Stimulated activated CD4-positive, alpha-beta T cell treated with anti-CD3 and anti-CD28 coated beads, Interleukin-12 subunit alpha, Interleukin-12 subunit beta, amount 100 ng/mL, for 24 hours (primary cell): ENCODE measurements at places on chromosomes 11 and 22.
A peak's percentile ranks its signal among the peaks of the same experiment; 100 is the strongest.

- DNase-seq: no peak
These were observed 7.7 kb downstream of the CECR2 start for GRCh38 chr22:17376950-17377349.

DNA sequence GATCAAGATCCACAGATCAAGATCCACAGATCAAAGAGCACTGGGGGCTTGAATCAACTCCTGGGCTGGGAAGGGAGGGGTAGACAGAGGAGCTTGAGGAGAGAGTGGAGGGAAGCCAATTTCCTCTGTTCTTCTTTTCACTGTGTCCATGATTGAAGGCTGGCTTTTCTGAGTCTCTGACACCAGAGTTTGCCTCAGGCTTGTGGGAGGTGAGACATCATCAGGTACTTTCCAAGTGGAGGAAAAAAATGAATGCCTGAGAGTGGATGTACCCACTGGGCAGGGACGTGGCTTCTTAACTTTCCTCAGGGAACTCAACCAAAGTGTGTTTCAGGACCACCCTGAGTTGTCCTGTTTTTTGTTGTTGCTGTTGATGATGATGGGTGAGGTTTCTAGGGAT, 11.0 kb upstream of the HEPHL1 start:
- DNase-seq: no peak

GRCh38 chr11:77136074-77136473, 8.0 kb downstream of the MYO7A start:
- DNase-seq: no peak

DNA sequence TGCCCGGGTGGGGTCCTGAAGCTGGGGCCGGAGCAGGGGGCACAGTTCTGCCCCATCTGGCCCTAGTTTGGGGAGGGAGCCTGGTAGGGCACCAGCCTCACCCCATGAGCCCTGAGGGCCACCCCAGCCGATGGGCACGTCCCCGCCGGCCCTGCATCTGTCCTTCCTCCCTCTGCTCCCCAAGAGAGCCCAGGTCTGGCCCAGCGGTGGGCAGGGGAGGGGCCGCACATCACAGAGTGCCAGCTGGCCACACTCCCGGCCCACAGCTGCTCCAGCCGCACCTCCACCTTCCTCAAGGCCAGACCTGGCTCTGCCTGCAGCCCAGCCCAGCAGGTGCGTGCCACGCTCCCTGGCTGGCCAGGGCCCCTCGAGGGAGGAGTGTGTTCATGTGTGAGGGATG, 21.6 kb downstream of the BRSK2 start:
- DNase-seq: no peak

- DNase-seq: no peak
These were observed 10.8 kb downstream of the BLID start for GRCh38 chr11:122105044-122105758.

DNA sequence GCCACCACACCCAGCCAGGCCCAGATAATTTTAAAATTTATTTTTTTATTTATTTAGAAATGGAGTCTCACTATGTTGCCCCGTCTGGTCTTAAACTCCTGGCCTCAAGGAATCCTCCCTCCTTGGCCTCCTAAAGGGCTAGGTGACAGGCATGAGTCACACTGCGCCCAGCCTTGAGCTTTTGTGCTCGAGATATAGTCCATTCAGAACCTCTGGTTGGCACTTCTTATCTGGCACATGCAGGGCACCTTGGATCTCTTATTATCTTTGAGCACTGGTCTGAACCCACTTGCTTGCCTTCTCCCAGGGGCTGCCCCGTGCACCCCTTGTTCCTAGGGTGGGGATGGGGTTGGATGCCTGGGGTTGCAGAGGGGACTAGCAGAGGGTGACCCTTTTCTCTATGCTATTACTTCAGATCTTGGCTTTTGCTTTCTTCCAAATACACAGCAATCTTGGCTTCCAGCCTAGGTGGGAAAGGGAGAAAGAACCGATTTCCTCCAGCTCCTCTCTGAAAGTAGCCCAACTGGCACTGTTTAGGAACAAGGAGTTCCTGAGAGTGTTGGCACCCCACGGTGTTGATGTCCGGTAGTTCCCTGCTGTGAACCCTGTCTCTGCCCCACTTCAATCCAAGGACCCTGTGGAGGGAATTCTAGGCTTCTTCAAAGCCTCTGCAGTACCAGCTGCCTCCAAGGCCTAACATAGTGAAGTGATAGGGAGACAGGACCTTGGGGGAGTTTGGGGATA, 1.3 kb upstream of the SLC3A2 start:
- no peak for DNase-seq

DNA sequence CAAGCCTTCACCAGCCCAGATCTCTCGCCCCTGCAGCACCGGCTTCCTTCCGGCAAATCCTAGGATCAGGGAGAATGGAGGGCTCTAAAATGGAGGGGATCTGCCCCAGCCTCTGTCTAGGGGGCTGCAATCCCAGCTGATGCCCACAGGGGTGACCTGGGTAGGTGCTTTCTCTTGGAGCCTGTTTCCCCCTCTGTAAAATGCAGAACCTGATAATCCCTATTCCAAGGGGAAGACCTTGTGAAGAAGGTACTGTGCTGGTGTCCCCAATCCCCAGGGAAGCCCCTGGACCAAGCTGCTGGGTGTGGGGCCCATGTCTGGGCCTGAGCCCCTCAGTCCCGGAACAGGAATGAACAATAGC, 2.8 kb downstream of the EMID1 start:
- DNase-seq: no peak

- DNase-seq: no peak
These were observed 169.0 kb upstream of the GRK3 start for GRCh38 chr22:25395468-25395867.

GRCh38 chr11:6817694-6818093, 18.2 kb upstream of the OR6A2 start:
- no peak for DNase-seq

- DNase-seq: no peak
These were observed 133.4 kb downstream of the DCDC1 start for GRCh38 chr11:31236143-31236542.

GRCh38 chr11:94885133-94885532, 88.2 kb downstream of the CWC15 start:
- DNase-seq: no peak

GRCh38 chr11:128888034-128888985, 2.8 kb upstream of the KCNJ5 start:
- no peak for DNase-seq

DNA sequence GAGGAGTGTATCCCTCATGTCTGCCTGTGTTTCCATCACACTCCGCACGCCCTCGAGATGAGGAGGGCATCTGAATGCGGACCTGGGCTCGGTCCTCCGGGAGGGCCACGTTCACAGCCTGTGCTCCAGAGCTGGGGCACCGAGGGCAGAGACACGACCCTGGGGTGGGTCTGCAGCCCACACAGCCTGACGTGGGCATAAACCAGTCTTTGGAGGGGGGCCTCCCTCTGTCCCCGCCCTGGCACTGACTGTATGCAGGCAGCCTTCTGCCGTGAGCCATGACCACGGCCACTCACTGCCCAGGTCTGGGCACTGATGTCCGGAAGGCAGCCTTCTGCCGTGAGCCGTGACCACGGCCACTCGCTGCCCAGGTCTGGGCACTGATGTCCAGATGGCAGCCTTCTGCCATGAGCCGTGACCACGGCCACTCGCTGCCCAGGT, 1425.1 kb downstream of the BRD1 start:
- no peak for DNase-seq

- DNase-seq: no peak
These were observed 517.4 kb downstream of the BUD13 start for GRCh38 chr11:116255321-116255953.

GRCh38 chr11:1938343-1939005, 8.7 kb upstream of the MRPL23 start:
- no peak for DNase-seq

DNA sequence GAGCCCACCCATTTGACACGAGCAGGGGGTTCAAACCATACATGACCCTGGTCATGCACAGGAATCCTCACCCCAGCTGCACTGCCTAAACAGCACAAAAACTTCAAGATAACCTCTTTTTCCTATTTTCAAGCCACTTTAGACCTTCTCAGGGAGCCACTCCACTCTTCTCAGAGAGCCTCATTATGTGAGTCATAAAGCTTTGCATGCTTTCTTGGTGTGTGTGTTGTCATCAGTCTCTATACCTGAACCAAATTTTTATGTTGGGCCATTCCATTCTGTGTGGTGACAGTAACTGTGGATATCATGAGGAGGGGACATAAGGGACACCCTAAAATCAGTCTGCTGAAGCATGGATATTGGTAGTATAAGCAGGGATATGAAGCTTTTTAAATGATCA, 769.5 kb upstream of the API5 start:
- no peak for DNase-seq

GRCh38 chr11:124518989-124519451, 24.4 kb downstream of the OR8B12 start:
- DNase-seq: no peak

GRCh38 chr22:24424001-24424900, 3.1 kb upstream of the ADORA2A start:
- DNase-seq: no peak

DNA sequence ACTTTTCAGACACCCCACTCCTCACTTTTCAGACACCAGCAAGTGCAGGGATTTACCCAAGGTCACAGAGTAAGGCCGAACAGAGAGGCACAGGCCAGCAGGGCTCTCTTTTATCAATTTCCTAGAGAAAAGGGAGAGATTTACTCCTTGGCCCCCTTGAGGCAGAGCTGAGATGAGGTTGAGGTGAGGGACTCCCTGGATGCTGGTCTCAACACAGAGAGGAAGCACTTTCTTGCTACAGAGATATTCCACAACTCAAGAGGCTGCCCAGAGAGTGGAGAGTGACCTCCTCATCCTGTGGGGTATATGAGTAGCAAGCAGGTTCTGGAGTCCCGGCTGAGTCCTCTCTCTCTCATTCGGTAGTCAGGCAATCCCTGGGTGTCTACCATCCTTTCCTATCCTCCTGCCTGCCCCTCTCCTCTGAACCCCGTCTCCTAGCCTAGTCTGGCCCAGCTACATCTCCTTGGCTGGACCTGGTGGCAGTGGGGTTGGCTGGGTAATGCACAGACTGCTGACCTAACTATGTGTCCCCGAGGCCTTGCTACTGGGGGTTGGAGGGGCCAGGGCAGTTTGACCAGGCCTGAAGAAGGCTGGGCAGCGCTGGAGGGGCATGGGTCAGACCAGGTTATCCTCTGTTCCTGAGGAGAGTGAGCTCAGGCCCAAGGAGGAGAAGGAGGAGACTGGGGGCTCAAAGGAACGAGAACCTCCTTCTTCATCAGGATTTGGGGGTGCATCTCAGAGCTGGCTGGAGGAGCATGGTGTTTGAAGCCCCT, 1.8 kb upstream of the ARHGEF17 start:
- no peak for DNase-seq

DNA sequence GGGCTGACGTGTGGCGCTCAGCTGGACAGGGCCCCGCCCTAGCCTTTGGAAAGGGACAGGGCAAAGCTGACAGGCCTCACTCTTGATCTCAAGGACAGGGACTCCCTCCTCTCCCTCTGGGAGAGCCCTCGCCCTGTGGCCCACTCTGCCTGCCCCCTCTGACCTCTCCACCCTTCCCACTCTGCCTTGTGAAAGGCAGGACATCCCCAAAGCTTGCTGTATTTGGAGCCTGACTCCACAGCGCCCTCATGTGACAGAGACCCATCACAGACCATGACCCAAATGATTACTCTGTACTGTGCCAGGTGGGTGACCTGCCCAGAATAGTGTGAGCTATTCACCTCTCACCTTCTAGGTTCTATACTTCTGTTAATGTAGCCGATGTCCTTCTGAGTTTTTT, 18.8 kb downstream of the P2RY2 start:
- peak; percentile 30 for DNase-seq

- no peak for DNase-seq
These were observed 43.4 kb downstream of the PISD start for GRCh38 chr22:31618471-31619176.

- DNase-seq: no peak
These were observed 6.5 kb downstream of the IGLL5 start for GRCh38 chr22:22893891-22894739.

DNA sequence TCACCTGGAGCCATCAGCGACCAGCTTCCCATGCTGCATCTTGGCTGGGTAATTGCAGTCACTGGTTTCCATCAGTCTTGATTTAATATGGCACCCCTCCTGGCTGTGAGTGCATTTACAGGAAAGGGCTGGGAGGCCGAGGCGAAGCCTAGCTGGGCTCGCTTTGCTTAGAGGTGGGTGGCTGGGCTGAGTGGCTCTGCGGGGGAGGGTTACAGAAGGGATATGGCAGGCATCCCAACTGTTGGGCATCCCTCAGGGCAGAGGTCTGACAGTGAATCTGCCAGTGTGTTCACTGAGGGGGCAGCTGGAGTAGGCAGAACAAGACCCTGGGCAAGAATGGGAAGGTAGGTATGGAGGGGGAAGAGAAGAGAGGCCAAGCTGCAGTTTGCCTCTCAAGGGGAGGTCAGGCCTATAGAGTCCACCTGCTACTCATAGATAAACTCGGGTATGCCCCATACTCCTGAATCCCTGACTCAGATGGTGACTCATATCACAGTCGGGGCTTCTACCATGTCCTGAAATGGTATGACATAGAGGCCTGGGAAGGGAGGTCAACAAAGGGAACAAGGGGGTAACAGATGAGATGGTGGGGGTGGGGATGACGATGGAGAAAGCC, 77.5 kb upstream of the PHOX2A start:
- DNase-seq: no peak

DNA sequence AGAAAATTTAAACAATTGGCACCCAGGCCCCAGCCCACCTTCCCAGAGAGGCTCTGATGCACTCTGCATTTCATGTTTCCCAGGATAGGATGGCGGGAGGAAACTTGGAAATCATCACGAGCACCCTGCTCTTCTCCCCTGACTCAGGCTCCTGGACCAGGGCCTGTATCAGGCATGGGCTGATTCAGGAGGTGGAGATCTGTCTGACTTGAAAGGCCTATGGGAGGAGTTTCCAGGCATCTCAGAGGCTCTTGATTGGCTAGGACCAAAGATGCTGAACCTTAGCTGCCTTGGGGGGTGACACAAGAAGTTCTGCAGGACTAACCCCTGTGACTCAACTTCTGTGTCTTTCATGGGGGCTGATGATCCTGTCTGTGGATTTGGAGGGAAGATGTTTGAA, 106.2 kb downstream of the PKNOX2 start:
- DNase-seq: no peak

GRCh38 chr22:48531761-48532435, 1295.8 kb downstream of the BRD1 start:
- DNase-seq: no peak

DNA sequence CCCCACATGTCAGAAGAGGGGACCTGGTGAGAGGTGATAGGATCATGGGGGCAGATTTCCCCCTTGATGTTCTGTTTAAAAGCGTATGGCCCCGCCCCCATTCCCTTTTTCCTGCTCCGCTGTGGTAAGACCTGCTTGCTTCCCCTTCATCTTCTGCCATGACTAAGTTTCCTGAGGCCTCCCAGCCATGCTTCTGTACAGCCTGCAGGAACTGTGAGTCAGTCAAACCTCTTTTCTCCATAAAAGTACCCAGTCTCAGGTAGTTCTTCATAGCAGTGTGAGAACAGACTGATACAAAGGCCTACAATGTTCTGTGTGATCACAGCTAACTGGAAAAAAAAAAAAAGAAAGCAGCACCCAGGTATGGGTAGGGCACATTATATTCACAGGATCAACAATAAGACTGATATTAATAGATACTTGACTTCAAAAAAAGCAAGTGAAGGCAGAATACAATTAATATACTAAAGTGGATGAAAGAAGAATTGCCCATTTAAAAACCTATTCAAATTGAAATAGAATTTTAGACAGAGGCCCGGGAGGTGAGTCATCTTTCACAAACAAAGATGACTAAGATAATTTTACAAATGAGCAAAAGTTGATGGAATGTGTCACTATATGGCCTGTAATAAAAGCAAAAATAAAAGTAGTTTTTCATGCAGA, 1.7 kb upstream of the OR52K1 start:
- DNase-seq: no peak

GRCh38 chr11:90309693-90310092, 86.8 kb upstream of the CHORDC1 start:
- no peak for DNase-seq
